ENCODE measurements at places on chromosomes 4 and X. TPM values are rescaled to one million over a fixed set of nuclear protein-coding genes. Genes with fewer than 3 reads are reported as not detected.
A peak's percentile ranks its signal among the peaks of the same experiment; 100 is the strongest.

DNA sequence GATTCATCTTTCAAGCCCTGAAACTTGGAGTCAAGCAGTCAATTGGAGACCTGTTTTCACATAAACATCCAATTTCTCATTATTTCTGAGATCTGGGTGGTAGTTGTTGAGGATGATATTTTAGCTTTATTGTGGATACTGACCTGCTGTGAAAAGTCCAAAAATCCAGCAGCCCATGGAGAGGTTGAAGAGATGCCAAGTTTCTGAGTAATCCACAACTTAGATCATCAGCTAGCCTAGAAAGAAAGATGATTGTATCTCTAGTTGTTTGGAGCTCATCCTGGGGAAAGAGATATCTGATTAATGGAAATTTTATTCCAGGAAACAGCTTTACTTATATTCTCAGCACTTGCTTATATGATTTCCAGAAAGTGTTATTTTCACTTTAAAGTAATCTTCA is 48.6 kb upstream of the DCX start:
- no peak for DNase-seq

DNA sequence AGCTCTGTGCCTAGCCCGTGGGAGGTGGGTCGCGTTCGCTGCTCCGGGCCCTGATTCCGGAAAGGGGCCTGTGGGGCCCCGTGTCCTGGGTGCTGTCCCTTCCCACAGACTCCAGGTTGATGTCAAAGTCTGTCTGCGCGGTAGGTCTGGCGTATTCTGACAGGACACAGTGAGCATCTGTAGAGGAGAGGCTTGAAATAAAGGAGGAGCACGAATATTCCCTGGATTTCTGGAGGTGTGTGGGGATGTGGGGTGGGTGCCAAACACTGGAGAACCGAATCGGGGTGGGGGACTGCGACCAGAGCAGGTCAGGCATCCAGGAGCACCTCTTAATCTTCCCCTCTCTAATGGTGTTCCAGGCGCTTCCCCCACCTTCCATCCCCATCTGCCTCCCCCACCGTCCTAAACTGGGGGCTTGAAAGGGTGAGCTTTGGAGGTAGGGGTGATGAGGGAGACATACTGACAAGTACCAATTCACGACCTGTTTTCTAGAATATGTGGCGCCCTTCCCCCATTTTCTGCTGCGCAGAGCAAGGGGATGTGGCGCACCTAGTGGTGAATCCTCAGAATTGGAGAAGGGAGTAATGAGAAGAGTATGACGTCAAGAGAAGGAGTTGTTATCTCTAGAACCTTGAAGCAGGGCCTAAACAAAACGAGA is 877 bp downstream of the GPRASP1 start:
- peak; percentile 27 for DNase-seq

- DNase-seq, result peak; percentile 17
These were observed 12.7 kb downstream of the ACOX3 start for GRCh38 chr4:8427761-8428287.

DNA sequence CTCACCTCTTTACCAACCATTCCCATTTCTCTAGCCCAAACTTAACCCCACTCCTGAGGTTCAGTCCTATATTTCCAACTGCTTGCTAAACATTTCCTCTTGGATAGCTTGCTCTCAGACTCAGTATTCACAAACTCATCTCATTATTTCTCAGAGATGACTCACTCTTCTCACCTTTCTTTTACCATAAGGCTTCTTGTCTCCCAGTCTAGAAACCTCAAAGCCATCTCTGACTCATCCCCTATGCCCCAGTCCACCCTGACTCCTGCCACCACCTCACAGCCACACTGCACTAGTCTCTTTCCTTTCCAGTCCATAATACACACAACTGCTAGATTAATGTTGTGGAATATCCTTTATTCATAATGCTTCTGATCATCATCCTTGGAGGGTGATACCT is 4.8 kb downstream of the FRMPD3 start:
- DNase-seq, result no peak

GRCh38 chr4:27357283-27357682 is 496.6 kb downstream of the STIM2 start:
- no peak for DNase-seq

DNA sequence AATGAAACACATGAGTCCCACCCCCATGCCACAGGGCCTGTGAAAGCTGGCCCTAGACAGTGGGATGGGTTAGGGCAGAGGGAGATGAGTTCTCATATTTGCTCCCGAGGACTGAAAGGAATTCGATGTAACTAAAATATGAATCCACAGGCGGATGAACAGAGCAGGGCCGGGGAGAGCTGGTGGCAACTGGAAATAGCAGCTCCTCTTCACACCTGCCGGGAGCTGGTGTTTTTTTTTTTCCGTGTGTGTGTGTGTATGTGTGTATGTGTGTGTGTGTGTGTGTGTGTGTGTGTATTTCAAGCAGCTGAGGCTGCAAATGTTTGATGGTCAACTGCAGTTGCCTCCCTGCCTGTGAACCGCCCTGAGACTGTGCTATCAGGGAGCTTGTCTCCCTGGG is 115.1 kb upstream of the PSAPL1 start:
- DNase-seq, result no peak

GRCh38 chr4:173317004-173317403 is 17.2 kb downstream of the HMGB2 start:
- no peak for DNase-seq

Gene ACOX3
- 104 TPM for total RNA-seq

Gene GYPA
- total RNA-seq, result not detected

Gene PF4V1
- not detected for total RNA-seq

Measured in transverse colon (tissue), 4 donors.